Activated gamma-delta T cell treated with Interleukin-2 at 50 U/mL for 16 hours (primary cell): ENCODE measurements at places on chromosomes 13 and 19.

DNA sequence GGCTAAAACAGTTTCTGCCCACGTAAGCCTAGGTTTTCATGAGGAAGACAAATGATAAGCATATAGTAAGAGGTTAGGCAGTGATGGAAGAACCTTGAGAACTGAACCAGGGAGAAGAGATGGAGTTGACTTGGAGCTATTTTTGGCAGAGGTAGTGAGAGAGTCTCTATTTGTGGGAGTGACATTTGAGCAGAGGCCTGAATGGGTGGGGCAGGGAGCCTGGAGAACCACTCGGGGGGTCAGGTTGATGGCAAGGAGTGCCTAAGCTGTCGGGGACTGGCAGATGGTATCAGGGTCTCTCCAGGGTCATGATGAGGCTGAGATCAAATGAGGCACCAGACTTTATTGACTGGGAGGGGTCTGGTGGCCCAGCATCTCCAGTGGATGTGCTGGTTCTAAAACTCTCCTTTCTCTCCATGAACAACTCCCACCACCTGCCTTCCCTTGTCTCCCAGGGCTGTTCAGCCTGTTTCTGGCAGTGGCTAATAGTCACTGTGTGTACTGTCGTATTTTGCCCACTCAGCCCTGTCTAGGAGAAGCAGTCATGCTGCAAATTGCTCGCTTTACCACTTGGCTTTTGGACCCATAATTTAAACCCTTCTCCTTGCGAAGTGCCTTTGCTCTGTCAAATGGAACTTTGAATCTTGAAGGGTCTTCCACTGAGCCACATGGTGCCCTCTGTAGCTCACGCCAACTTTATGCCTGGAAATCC lies 3.6 kb downstream of the MAU2 start:
- DNase-seq, result no peak

DNA sequence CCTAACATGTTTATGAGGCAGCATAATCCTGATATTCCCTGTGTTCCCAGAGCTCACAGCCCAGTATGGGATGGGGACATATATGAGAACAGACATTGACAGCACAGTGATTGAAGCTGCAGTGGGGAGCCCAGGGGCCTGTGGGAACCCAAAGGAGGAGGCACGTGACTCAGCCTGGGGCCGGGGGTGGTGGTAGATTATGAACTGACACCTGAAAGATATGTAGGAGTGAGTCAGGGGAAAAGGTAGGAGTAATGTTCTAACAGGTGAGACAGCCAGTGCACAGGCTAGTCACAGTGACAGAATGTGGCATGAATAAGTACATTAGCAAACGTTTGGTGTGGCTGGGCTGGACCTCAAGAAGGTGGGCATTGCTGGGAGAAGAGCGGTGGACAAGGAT lies 29.0 kb downstream of the CKM start:
- DNase-seq, result no peak

DNA sequence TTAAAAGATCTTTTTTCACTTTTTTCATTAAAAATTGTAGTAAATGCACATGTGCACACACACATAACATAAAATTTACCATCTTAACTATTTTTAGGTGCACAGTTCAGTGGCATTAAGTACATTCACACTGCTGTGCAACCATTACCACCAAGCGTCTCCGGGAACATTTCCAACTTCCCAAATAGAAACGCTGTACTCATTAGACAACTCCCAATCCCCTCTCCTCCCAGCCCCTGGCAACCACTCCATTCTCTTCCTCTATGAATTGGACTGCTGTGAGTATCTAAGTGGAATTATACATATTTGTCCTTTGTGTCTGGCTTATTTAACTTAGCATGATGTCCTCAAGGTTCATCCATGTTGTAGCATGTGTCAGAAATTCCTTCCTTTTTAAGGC lies 11.6 kb downstream of the GJB2 start:
- DNase-seq, result no peak

DNA sequence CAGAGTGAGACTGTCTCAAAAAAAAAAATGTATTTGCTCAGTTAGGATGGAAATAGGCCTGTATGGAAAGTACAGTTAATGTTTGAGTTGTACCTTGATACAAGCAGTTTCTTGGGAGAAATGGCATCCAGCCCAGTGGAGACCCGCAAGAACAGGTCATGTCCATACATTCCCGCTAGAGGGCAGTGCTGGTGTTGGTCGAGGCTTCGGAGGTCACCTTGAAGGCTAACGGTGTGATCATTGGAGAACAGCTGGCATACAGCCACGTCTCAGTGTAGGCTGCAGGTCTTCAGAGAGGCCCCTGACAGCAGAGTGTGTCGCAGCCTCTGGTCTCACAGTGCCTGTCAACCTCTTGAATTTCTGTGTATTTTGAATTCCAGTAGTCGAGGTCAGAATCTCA lies 7.5 kb downstream of the ZNF610 start:
- peak; percentile 58 for DNase-seq

- DNase-seq, result no peak
Measured at GRCh38 chr19:17357078-17357666, 19.8 kb downstream of the GTPBP3 start.

- DNase-seq, result no peak
Measured at GRCh38 chr13:34162544-34162933, 344.6 kb downstream of the RFC3 start.

DNA sequence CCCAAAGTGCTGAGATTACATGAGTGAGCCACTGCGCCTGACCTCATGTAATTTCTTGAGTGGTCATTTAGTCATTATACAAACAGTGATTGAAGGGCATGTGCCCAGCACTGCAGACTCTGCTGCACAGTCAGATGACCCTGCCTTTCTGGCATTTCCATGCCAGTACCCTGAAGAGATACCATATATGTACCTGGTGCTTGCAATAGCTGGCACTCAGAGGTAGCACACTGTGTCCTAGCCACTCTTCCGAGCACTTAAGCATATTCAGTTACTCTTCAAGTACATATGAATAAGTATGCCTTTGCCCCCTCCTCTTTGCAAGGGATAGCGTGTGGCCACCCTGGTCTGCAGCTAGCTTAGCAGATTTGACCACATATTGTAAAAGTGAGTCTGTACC lies 15.5 kb downstream of the STX10 start:
- DNase-seq, result no peak

DNA sequence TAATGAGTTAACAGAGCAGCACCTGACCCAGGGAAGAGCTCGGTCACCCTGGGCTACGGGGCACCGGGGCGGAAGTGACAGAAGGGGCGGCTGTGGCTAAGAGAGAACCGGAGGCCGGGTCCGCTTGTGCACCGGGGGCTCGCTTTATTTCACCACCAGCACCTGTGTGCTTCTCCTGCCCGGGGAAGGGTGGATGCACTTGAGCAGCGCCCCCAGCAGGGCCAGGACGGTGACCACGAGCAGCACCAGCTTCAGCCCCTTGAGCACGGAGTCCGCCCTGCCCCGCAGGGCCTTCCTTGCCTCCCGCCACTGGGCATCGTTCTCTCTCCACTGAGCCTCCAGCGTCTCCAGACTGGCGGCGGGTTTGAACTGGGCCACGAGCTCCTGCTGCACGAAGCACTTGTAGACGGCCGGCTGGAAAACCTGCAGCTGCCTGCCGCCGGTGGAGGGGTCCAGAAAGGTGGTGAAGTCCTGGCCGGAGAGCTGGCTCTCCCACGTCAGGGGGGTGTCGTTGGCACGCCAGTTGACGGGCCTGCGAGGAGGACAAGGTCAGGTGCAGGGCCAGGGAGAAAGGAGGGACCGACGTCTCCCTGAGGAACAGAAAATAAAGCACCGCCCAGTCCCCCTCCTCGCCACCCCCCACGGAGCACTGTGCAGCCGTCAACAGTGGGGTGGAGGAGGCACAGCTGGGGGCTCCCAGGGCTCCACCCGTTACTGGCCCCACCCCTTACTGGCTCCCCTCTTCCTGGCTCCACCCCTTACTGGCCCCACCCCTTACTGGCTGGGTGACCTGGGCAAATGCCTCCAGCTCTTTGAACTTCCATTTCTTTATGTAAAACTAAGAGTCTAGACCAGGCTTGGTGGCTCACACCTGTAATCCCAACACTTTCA lies 3.6 kb downstream of the FAM187B start:
- DNase-seq, result no peak

GRCh38 chr13:33244210-33244906 lies 41.2 kb downstream of the STARD13 start:
- DNase-seq, result no peak

DNA sequence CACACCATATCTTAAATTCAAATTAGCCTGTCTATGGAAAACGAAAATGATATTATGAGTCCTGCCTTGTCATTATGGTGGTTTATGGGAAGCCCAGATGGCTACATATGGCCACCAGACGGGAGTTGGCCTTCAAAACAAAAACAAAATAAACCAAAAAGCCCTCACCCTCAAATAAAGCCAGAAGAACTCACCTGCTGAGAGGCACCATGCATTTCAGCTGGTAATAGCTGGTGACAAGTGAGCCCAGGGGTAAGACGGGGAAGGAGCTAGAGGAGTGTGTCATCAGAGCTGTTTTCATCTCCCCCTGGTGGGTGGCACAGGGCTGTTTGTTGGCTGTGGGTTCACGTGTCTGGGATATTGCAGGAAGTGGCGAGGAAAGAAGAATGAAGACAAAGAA lies 152.9 kb downstream of the EFNB2 start:
- no peak for DNase-seq

DNA sequence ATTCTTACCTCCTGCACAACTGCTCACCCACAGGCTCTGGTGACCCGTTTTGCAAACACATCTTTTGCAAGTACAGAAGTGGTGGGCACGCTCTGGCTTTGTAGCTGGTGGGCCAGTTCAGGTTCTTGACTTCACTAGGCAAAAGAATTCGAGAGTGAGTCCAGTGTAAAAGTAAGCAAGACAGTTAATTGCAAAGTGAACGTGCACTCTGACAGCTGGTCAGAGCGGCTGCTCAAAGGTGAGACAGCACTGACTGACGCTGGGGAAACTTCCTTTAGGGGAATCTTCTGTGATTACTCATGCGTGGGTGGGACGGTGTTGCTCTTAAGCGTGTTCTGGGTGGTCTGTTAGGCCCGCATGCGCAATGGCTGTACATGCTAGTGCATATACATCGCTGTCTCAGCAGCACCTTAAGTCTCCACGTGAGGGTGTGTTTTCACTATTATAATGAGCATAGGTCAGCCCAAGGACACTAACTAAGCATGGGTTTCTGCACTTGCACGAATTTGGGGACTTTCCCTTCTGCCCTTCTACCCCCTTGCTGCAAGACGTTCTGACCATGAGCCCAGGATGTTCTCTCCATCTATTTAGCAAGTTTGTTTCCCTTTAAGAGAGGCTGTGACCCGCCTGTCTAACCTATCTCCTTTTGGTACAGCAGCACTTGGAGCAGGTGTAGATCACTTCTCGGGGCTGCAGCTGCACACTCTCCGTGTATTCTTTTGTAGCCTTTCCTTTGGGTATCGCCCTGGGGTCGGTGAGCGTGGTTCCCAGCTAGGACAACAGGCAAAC lies 30.2 kb upstream of the CD33 start:
- DNase-seq, result no peak

DNA sequence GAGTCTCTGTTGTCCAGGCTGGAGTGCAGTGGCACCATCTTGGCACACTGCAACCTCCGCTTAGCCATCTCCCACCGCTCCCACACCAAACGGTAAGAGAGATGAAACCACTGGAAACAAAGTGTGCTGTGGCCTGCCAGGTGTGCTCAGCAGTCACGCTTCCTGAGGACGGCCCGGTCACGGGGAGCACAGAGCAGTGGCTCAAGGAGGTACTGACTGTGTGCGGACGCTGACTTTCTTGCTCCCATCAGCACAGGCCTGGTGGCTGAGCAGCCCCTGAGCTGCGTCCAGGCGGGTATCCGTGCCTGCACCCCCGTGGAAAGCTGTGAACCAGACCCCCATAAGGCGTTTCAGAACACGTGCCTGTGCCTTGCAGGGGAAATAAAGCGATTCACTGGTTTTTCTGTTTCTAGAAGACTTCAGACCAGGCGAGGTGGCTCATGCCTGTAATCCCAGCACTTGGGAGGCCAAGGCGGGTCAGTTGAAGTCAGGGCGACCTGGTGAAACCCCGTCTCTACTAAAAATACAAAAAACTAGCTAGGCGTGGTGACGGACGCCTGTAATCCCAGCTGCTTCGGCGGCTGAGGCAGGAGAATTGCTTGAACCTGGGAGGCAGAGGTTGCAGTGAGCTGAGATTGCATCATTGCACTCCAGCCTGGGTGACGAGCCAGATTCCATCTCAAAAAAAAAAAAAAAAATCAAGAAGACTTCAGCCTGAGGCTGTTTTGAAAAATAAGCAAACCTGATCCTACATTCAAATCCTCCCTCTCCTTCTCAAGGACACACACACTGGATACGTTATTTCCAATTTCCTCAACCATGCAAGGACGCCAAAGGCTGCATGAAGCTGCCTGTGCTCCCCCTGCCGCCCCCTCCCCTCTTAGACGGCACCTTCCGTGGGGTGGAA lies 25.5 kb downstream of the ADPRHL1 start:
- DNase-seq, result no peak

GRCh38 chr13:69199664-69200063 lies 908.0 kb upstream of the ATXN8OS start:
- no peak for DNase-seq
